ENCODE measurements at places on chromosomes 7 and 10. TPM values are rescaled to one million over a fixed set of nuclear protein-coding genes. Genes with fewer than 3 reads are reported as not detected.

The PLXNA4 gene
- 133 TPM for total RNA-seq

The FAM204A gene
- total RNA-seq: 72.8 TPM

The CDH23 gene
- total RNA-seq: 9.7 TPM

The EVX1 gene
- total RNA-seq: 0.13 TPM

The RARRES2 gene
- total RNA-seq: 210 TPM

The AKR1C4 gene
- not detected for total RNA-seq

The SPDYE16 gene
- total RNA-seq: not detected

The GHRHR gene
- not detected for total RNA-seq

The METTL27 gene
- 1.7 TPM for total RNA-seq

The GRID2IP gene
- total RNA-seq: not detected

Data from mesenteric fat pad (tissue), 1 donor.